CD8-positive, alpha-beta memory T cell (primary cell): ENCODE measurements at places on chromosomes 2 and 18. TPM values are rescaled to one million over a fixed set of nuclear protein-coding genes. Genes with fewer than 3 reads are reported as not detected.

- DNase-seq, result no peak
Measured at GRCh38 chr2:128319631-128320191, 1.0 kb upstream of the HS6ST1 start.

DNA sequence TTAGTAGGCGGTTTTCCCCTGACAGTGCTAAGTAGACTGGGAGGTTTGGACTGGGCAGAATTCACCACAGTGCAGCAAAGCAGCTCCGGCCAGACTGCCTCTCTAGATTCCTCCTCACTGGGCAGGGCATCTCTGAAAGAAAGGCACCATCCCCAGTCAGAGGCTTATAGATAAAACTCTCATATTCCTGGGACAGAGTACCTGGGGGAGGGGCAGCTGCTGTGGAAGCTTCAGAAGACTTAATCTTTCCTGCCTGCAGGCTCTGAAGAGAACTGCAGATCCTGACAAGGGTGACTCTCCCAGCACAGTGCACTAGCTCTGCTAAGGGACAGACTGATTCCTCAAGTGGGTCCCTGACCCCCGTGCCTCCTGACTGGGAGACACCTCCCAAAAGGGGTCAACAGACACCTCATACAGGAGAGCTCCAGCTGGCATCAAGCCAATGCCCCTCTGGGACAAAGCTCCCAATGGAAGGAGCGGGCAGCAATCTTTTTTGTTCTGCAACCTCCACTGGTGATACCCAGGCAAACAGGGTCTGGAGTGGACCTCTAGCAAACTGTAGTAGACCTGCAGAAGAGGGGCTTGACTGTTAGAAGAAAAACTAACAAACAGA lies 266.8 kb upstream of the CRIM1 start:
- no peak for DNase-seq

DNA sequence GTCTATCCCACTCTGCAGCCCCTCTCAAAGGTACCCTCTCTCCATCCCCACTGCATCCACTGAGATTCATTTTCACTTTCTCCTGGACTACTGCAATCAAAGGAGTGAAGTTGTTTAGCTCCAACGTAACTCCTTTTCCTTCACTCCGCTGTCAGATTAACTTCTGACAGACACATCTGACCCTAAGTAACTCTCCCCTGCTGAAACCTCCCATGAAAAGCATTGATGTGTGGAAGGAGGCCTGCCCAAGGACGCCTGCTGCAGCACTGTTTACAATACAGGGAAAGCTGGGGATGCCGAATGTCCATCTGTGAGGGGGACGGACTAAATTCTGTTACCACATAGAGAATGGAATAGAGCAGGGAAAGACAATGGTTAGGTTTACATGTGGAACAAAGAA lies 114.8 kb downstream of the TMEM163 start:
- no peak for DNase-seq

DNA sequence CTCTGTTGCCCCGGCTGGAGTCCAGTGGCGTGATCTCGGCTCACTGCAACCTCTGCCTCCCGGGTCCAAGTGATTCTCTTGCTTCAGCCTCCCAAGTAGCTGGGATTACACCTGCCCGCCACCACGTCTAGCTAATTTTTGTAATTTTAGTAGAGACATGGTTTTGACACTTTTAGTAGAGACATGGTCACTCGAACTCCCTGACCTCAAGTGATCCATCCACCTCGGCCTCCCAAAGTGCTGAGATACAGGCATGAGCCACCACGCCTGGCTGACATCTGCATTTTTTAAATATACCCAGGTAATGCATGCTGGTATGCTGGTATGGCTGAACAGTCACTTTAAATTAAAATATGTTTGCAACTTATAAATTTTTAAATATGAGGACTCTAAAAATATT lies 91.9 kb downstream of the EPB41L3 start:
- DNase-seq, result no peak

DNA sequence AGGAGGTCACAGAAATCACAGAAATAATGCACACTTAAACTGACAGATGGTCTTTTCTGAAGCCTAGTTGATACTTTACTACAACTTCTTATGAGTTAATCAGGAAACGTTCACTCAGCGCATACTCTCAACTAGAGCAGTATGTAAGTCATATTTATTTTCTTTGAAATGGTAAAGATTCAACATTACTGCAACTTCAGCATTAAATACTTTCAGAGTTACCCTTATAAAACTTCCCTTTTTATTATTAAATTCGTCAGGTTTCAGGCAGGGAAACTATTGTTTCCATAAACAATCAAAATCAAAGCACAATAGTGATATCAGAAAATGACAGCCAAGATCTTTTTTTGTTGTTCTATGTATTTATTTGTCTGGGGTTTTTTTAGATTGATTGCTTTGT lies 222.6 kb upstream of the RND3 start:
- no peak for DNase-seq

GRCh38 chr18:59915606-59916005 lies 15.8 kb downstream of the PMAIP1 start:
- DNase-seq, result no peak

- DNase-seq, result no peak
Measured at GRCh38 chr2:74373985-74374384, 6.1 kb downstream of the DCTN1 start.

CFAP65 gene
- not detected for total RNA-seq

RGPD4 gene
- 0.64 TPM for total RNA-seq
